ENCODE measurements at places on chromosomes 1 and 21. TPM values are rescaled to one million over a fixed set of nuclear protein-coding genes. Genes with fewer than 3 reads are reported as not detected.

Gene KCNK2
- total RNA-seq, result 21.9 TPM

GRCh38 chr1:109158433-109158832 lies 44.5 kb downstream of the ELAPOR1 start:
- DNase-seq, result no peak

Gene RAP1GAP
- 13.5 TPM for total RNA-seq

Gene ANKRD35
- total RNA-seq, result 0.73 TPM

DNA sequence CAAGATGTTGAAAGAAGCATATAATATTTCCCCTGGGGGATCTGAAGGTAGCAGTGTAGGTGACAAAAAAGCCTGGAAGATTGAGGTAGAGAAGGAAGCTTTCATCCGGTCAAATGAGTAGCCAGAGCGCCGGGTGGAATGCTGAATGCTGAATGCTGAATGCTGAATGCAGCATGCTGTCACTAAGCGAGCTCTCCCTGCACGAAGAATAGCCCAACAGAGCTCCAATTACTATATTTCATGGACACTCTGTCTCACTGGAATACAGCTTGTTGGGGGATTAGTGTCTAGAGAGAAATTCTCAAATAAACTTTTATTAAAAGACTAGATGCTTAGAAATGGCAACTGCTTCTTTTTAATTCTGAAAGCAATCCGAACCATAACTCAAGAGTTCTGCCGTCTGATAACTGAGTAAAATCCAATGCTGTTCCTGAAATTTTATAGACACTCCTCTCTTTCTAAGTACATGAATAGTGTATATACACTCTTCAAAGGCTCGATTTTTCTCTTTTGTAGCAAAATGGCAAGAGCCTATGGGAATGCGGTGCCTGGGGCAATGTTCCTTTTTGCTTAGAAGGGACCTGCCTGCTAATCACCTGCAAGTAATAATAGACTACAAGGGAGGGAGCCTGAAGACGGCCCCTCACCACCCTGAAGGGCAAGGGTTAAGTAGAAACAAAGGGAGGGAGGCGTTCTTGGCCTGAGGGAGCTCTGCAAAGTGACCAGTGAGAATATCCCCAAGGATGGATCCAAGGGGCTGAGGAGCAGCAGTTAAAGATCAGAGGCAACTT lies 203.7 kb upstream of the ESRRG start:
- DNase-seq, result no peak

Gene HIVEP3
- 18.2 TPM for total RNA-seq

DNA sequence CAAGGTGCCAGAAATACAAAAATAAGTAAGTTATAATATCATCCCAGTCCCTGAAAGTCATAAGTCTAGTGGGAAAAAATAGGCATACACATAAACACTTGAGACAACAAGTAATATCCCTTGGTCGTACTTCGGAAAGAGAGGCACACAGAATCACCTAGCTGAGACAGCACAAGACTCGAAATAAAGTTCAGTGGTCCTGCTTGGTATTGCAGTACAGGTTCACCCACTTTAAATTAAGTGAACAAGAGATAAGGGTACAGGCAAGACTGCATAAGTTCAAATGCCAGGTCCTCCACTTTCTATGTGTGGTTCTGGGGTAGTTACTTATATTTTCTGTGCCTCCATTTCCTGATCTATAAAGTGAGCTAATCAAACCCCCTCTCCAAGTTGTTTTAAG lies 47.6 kb downstream of the SEC16B start:
- no peak for DNase-seq

GRCh38 chr1:50548243-50548642 lies 125.0 kb upstream of the DMRTA2 start:
- no peak for DNase-seq

GRCh38 chr21:39637197-39637970 lies 24.6 kb downstream of the B3GALT5 start:
- DNase-seq, result no peak

Gene PTAFR
- 2.6 TPM for total RNA-seq

Gene PTP4A2
- total RNA-seq, result 155 TPM

DNA sequence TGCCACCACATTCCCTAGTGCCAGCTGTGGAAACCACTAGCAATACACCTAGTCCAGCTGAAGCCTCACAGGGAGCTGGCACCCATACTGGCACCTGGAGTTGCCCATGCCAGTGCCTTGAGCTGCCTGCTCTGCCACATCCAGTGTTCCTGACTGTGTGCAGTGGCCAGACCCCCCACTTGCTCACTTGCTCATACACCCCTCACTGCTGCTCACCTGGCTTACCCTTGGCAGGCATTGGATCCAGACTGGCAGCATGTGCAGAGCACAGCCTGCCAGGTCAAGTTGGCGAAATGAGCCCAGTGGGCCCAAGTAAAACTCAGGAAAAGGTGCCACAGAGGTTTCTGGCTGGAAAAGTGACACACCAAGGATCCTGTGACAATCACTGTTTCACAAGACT lies 1618.6 kb upstream of the PRMT6 start:
- DNase-seq, result no peak

Gene ARTN
- 0.91 TPM for total RNA-seq

Gene RIPK4
- 0.18 TPM for total RNA-seq
